B cell (primary cell): ENCODE measurements at places on chromosomes 12 and 14. TPM values are rescaled to one million over a fixed set of nuclear protein-coding genes. Genes with fewer than 3 reads are reported as not detected.

The LUM gene
- not detected in 2 replicates for total RNA-seq

The DEPDC4 gene
- 0.36 and 1.2 TPM in 2 replicates for total RNA-seq

The CLEC4D gene
- not detected in 2 replicates for total RNA-seq

The LIN7A gene
- total RNA-seq = not detected in 2 replicates

The CCDC88C gene
- 181 and 197 TPM in 2 replicates for total RNA-seq

The MYBPC1 gene
- not detected in 2 replicates for total RNA-seq

The KCNMB4 gene
- total RNA-seq = 0.67 and 0.80 TPM in 2 replicates

The SMIM41 gene
- total RNA-seq = not detected in 2 replicates

The TMEM63C gene
- 3.2 and 4.2 TPM in 2 replicates for total RNA-seq

The GALNT6 gene
- total RNA-seq = 8.5 and 9.0 TPM in 2 replicates

DNA sequence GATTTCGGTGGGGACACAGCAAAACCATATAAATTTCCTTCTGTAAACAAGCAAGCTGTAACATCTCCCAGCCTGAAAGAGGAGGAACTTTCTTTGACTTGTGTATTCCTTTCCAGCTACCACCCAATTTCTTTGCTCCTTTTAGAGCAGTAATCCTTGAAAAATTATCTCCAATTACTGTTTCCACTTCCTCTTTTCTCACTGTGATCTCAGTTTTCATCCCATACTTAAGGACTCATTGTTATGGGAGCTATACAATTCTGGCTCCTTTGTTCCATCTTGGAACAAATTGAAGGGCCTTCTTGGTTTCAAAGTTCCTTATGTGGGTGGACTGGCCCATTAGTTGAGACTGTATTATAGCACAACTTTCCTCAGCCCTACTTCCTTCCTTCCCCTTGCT lies 152.6 kb downstream of the AKAP6 start:
- DNase-seq = no peak

DNA sequence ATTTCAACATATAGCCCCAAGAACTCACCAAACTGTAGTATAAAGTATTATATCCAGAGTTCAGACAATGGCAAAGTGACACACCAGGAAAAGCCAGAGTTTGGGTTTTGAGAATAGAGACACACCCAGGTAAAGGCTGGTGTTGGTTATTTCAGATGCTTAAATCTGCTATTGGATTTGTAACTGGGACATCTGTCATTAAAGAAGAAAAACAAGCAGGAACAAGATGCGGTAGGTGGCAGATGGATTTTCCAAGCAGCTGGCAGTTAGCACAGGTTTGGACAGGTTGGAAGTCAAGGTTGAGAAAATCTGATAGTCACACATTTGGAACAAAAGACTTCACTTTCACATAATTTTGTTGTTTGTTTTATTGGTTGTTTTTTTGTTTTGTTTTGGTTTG lies 14.4 kb upstream of the CDK17 start:
- DNase-seq = no peak

- DNase-seq = no peak
These were observed 56.8 kb downstream of the GSC start for GRCh38 chr14:94713115-94713514.

DNA sequence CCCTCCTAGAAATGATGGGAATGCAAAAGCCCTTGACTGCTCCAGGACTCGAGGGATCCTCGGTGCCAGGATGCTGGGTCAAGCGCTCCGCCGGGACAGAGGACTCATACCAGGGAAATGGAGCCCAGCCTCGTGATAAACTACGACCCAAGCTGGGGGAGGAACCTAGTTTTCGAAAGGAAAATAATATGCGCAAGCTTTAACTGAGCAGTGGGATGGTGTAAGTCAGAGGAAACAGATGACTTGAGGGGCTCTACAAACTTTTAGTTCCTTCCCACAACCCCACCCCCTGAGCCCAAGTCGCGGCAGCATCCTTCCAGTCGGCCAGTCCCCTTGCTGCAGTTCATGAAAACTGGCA lies 654 bp upstream of the SUPT16H start:
- no peak for DNase-seq

DNA sequence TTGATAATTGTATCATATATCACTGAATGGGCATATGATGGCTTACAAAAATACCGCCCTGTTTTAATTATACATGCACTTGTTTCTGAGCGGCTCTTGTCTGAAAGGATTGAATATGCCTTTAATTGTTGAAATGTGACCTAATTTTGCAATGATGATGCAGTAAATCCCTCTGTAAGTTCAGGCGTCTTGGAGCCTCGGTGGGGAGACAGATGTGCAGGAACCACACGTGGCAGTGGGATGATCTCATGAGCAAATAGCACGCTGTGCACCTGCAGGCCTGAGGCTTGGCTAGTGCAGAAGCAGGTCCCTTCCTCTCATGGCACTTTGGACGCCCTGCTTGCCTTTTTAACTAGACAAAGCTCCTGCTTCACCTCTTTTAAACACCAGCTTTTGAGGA lies 49.3 kb upstream of the ASPG start:
- DNase-seq = no peak

GRCh38 chr12:25992026-25992782 lies 33.7 kb downstream of the RASSF8 start:
- DNase-seq = no peak

DNA sequence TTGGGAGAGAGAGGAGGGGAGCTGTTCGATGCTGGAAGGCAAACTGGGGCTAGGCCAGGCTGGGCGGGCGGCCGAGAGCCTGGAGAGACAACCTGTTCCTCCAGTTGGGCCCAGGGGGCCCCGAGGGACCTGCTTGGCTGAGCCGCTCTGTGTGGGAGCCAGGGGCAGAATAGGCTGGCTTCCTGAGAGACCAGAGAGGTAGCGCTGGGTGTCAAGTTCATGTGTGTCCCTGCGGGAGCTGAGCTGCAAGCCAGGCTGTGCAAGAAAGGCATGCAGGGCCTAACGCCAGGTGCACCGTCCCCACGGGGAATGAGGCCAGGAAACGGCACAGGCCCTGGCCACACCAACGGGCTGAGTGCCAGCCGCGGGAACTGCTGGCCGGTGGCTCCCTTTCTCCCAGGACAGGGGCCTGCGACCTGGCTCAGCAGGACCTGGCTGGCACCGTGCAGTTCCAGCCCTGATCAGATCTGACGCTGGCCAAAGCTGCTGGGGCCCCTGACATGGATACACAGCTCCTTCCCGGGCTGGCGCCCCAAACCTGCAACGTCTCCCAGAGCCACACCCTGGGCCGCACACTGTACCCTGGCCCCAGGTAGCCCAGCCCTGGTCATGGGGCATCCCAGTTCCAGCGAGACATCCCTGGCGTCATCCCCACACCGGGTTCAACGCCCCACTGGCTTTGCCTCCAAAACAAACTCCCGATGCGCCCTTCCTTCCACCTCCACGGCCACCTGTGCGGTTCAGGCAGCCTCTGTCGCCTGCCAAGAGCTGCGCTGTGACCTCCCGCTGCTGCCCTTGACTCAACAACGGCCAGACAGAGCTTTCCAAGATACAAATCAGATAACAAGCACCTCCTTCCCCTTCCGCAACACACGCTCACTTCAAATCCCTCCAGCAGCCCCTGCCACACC lies 65.0 kb downstream of the RFLNA start:
- DNase-seq = no peak

GRCh38 chr14:45091710-45092109 lies 7.8 kb downstream of the PRPF39 start:
- DNase-seq = no peak

GRCh38 chr14:54490445-54491175 lies 1.8 kb upstream of the GMFB start:
- no peak for DNase-seq

- no peak for DNase-seq
These were observed 23.3 kb downstream of the RTRAF start for GRCh38 chr14:52012635-52013034.

DNA sequence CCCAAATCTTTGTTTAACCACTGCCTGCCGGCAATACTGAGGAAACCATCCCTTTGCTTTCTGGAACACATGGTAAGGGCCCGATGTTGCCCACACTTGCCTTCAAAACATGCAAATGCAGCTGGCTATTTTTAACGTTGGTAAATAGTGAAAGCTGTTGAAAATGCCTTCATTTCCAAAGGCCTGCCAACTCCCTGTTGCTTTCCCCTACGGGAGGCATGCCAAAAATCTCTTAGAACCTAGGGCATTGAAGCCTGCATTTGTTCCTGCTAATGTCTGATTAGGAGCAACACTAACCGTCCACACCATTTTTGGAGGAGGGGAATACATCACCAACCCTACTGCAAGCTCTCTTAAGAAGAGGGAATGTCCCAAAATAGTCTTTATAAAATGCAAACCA lies 152.6 kb upstream of the NOS1 start:
- no peak for DNase-seq

GRCh38 chr14:103194256-103195045 lies 71.2 kb downstream of the TNFAIP2 start:
- no peak for DNase-seq

DNA sequence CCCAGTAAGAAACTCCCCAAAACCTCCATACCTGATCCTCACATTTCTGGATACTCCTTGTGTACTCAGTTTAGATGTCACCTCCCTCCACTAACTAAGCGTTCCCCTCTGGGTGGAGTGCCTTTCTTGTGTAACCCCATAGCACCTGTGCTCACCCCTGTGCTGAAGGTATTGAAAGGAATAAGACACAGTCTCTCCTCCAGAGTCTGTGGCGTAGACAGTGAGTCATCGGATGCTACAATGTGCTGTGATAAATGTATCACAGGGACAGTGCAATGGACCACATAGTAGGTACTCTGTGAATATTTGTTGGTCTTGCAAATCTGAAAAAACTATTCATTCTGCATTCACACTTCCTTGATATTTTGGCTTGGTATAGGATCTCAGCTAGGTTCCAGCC lies 30.8 kb downstream of the TSPAN9 start:
- DNase-seq = no peak

GRCh38 chr12:63151623-63152320 lies 771 bp upstream of the AVPR1A start:
- no peak for DNase-seq

DNA sequence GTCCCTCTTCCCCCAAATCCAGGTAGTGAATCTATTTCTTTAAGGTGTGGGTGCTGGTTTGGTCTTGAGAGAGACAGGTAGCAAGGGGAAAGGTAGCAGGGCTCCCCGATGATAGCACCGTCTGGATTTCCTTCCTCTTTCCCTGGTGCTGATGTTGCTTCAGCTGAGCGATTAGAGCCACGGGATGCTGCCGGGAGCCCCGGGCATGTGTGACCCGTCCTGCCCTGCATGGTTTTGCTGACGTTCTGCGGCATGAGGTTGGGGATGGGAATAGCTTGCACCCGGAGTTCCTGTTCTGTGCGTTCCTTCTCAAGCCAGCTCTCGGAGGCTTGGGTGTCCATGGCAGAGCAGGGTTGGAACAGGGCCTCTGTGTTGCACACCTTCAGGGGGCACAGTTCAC lies 107.3 kb downstream of the TSPAN9 start:
- no peak for DNase-seq

DNA sequence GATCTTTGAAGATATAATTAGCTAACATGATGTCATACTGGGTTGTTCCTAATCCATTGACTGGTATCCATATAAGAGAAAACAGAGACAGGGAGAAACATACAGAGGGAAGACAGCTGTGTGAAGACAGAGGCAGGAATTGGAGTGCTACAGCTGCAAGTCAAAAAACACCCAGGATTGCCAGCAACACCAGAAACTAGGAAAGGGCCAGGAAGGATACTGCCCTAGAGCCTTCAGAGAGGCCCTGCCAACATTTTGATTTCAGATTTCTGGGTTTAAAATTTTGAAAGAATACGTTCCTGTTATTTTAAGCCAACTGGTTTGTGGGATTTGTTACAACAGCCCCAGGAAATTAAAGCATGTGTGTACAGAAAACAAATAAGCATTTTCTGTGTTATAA lies 473.7 kb upstream of the FLRT2 start:
- no peak for DNase-seq

- DNase-seq = no peak
These were observed 226.8 kb downstream of the NUAK1 start for GRCh38 chr12:105911966-105912365.

DNA sequence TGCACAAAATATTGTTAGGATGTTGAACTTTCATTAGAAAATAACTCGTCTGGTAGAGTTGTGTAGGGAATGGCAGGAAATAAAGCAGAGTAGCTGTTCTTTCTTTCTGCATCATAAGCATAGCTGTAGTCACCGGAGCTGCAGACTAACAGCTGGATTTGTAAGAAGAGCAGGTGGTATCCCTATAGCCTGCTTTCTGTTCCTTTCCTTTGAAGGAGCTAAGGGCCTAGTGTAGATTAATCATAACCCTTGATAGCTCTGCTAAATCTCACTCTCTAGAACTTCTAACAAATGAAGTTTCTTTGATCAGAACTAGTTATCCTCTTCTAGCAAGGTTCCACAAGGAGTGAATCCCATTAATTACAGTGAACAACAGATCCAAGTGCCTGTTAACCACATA lies 3.5 kb downstream of the LMO3 start:
- no peak for DNase-seq

- no peak for DNase-seq
These were observed 106.7 kb downstream of the CRADD start for GRCh38 chr12:93783832-93784231.

DNA sequence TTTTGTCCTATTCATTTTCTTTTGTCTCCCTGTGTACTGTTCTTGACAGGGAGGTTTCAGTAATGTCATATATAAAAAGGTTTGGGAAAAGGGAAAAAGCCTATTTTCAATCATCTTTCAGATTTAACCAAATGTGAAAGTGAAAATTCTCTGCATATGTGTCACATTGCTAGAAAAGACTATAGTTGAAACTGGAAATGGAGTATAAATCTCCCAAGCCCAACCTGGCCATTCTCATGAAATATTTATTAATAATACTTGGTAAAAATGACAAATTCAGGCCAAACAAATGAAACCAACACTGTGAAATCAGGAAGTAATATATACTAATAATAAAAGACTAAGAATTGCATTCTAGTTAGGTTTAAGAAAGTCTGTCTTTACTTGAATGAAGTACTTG lies 1129.2 kb downstream of the SLC16A7 start:
- DNase-seq = no peak

- DNase-seq = no peak
These were observed 86.4 kb upstream of the RTL1 start for GRCh38 chr14:100989924-100990323.

GRCh38 chr14:102606296-102606695 lies 13.8 kb downstream of the RCOR1 start:
- no peak for DNase-seq

DNA sequence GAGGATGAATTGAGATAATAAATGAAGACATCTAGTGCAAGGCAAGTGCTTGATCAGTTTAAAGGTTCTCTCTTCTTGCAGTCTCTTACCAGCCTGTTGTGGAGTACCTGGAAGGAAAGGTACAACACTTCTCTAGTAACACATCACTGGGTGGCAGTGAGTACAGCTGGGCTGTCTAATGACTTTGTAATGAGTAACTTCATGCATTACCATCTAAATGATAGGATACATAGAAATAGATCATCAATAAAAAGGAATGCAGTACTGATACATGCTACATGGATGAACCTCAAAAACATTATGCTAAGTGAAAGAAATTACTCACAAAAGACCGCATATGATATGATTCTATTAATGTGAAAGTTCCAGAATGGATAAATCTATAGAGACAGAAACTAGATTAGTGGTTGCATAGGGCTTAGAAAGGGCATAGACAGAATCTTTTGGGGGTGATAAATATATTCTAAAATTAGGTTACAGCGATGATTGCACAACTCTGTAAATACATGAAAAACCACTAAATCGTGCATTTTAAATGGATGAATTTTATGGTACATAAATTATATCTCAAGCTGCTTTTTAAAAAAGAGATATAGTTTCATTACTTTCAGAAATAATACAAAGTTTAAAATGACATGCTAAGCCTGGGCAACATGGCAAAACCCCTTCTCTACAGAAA lies 224.4 kb downstream of the CHST11 start:
- DNase-seq = no peak
